Central memory CD4-positive, alpha-beta T cell (primary cell): ENCODE measurements at places on chromosomes 4 and X.

- DNase-seq = no peak
These were observed 106.6 kb downstream of the SHROOM4 start for GRCh38 chrX:50707405-50707804.

- no peak for DNase-seq
These were observed 103.4 kb downstream of the LUZP4 start for GRCh38 chrX:115392871-115393270.

DNA sequence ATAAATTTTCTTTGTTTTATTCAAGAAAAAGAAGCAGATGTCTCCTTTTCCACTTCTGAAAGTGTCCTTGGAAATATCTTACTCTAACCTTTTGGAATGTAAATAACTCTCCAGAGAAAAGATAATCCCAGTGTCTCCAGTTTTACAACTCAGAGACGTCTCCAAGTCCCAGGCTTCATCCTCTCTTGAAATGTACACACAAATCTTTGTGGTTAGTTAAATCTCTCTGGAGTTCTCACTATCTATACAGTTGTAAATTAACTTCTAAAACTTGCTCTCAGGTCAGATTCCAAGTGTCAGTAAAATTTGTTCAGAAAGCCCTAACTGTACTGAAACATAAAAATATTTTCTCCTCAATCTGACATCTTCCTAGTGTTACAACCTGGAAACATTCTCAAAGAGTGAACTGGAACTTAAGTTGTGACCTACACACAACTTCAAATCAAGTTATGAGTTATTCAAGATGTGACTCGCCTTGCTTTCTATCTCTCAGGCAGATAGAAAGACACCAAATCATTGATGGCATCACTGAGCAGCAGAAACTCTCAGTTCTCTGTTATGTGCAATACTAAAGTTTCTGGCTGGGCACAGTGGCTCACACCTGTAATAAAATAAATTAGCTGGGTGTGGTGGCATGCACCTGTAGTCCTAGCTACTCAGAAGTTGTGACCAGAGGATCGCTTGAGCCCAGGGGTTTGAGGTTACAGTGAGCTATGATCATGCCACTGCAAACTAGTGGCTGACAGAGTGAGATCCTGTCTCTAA lies 284.2 kb downstream of the RCHY1 start:
- no peak for DNase-seq

DNA sequence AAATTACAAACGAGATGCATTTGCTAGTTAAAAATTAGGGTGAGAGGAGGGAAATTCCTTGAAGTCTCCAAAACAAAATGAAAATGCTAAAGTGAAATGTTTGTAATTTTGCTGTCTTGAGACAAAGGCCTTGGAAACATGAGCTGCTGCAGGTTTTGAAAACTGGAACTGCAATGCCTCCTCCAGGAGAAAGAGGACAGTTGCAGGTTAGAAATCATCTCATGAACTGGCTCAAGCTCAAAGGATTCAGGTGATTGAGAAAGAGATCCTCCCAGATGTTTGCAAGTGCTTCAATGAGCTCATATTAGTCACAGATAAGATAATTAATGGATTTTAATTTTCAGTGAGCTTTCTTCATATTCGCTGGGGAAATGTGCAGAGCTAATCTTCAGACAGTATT lies 32.4 kb downstream of the SMPX start:
- DNase-seq = no peak

- peak; percentile 41 for DNase-seq
These were observed 37.2 kb upstream of the FAM9C start for GRCh38 chrX:13081395-13082205.

GRCh38 chr4:75512386-75513211 lies 1.6 kb downstream of the RCHY1 start:
- no peak for DNase-seq

DNA sequence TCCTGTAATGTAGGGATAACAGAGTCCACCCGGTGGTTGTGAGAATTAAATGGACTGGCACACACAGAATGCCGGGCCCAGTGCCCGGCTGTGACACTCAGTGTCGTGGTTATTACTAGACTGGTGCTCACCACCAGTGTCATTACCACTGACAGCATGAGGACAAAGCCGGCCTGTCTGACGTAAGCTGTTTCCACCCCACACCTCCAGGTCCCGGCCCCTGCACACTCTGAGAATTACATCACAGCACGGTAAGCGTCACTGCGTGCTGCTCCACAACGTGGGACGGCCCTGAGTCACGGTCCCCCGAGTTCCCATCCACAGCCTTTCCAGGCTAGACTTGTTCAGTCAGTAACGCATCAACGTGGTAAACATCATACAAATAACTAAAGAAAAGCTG lies 22.9 kb downstream of the FAT1 start:
- no peak for DNase-seq

GRCh38 chrX:13007519-13008188 lies 32.7 kb downstream of the TMSB4X start:
- DNase-seq = no peak

- DNase-seq = no peak
These were observed 10.6 kb downstream of the HMX1 start for GRCh38 chr4:8860892-8861575.

- DNase-seq = no peak
These were observed 53.9 kb upstream of the C4orf50 start for GRCh38 chr4:6071959-6072720.

DNA sequence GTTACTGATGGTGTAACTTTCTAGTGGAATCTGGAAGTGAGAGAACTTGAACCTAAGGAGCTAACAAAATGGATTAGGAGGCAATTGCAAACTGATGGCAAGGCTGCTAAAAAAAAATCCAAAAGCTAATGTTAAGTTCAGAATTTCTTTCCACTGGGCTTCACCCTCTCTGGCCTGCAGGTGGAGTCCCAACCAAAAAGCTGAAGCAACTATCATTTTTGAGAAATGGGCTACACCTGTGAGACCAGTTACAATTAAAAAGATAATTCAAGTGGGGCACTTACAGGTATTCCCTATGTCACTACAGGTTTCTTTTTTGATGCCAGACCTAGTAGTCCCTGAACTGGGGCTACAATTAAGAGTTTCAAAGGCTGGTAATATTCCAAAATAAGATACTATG lies 142.1 kb upstream of the FTHL17 start:
- no peak for DNase-seq

- no peak for DNase-seq
These were observed 54.8 kb downstream of the CCDC149 start for GRCh38 chr4:24858026-24858425.

- DNase-seq = no peak
These were observed 128.5 kb upstream of the ARX start for GRCh38 chrX:25144043-25144940.

DNA sequence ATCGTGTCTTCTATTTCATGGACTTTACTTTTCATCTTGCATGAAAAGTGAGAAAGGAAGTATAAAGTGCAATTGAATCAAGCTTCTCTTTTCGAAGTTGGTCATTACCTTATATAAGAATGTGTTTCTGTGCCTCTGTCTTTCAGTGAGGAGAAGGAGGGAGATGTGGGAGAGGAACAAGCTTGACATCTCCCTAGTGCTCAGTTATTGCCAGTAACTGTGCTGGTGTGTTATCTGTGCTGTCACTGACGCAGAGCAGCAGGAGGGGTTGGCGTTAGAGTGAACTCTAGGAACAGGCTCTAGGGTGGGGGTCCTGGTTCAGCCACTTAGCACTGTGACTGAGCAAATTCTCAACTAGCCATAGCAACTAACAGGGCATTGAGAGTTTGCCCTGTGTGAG lies 34.0 kb upstream of the TBC1D9 start:
- DNase-seq = no peak

- DNase-seq = no peak
These were observed 87.7 kb downstream of the FAM53A start for GRCh38 chr4:1596393-1596792.

DNA sequence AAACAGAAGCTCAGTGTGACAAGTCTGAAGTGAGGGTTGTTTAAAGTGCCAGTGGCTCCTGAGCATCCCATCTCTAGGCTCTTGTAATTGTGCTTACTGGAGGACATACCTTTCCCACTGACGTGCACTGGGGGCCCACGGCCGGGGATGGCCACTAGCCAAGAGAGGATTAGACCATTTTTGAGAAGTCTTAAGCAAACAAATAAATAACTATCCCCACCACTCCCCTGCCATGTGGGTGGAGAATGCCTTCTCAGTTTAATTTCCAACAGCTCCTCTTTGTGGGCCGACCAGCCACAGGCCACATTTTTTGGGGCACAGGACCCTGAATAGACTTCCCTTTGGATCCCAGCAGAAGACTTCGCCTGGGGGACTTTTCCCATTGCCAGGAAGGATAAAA lies 125.0 kb upstream of the MSX1 start:
- DNase-seq = no peak

GRCh38 chr4:176313596-176314336 lies 6.0 kb upstream of the SPCS3 start:
- DNase-seq = no peak

DNA sequence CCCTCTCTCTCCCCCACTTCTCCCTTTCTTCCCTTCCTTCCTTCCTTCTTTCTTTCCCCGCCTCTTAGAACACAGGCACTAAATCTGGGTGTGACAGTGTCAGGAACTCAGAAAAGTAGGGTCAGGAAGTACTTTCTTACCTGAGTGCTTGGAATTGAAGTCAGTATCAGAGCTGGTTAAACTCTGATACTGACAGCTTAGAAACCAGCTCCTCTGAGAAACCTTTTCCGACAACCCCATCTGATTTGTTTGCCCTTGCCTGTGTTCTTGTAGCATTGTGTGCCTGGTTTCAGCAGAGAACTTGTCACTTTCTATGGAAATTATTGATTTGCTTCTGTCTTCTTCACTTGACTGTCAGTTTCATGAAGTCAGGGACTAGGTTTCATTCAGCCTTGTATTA lies 113.9 kb downstream of the AASDH start:
- DNase-seq = no peak

DNA sequence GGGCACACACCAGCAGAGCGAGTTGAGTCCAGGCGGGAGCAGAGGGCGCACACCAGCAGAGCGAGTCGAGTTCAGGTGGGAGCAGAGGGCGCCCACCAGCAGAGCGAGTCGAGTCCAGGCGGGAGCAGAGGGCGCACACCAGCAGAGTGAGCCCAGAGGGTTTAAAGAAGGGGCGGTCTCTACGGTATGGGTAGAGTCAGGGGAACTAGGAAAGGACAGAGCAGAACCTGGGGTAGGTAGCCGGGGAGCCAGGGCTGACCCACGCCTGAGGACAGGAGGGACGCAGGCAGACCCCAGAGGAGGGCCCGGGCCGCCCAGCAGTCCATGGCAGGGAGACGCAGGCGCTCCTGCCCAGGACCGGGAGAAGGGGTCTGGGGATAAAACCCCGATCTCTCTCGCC lies 22.0 kb upstream of the ADRA2C start:
- DNase-seq = no peak

DNA sequence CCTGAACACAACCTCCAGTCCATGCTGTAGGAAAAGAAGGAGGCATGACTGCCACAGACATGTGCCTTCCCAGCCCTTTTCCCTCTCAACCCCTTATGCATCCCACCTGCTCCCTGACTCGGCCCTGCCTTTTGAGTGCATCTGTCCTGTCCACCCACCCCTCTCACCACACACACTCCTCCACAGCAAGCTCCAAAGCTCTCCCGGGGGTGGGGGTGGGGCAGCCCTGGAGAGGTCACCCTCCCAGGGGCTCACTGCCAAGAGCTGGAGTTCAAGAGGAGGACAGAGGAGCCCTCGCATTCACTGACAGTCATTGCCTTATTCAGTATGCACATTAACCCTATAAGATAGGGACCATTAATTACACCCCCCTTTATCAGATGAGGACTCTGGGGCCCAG lies 46.6 kb upstream of the MAMLD1 start:
- DNase-seq = no peak

DNA sequence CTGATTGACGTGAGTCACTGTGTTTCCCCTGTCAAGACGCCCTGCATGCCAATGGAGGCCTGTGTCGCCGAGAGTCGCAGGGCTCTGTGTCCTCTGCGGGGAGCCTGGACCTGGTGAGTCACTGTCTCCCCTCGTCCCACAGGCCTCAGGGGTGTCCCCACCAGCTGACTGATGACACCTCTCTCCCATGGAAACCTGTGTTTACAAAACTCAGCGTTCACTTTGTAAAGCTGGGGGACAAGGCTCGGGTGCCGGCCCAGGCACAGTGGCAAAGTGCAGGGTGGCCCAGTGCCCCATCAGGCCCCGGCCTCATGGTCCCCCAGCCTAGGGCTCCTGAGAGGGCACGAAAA lies 21.2 kb upstream of the HGFAC start:
- DNase-seq = no peak

DNA sequence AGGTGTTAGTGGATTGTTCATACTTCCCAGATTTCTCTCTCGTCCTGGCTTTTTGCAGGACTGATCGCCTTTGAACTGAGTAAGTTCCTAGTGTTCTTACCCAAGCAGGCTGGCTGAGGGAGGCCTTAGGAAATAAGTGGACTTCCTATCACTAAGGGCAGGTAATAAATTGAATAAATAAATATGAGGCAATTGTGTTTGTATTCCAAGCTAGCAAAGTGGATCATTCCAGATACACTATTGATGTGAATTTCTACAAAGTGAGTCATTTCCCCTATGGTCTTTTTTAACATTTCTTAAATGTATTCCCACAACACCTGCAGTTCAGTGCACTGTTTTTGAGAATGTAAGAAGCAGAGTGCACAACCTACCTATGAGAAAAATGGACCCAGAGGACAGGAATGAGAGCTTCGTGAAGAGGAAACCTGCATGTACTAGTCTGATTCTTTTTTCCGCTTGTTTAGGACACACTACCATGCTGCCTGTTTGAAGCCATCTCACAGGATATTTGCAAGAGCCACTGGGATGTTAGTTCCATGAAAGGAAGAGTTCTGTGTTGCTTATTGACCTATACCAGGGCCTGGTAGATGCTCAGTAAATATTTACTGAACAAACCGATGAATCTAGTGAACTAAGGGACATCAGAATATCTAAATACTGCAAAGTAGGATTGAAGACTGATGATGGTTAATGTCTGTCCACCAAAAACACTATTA lies 29.0 kb upstream of the SMAD1 start:
- DNase-seq = no peak

DNA sequence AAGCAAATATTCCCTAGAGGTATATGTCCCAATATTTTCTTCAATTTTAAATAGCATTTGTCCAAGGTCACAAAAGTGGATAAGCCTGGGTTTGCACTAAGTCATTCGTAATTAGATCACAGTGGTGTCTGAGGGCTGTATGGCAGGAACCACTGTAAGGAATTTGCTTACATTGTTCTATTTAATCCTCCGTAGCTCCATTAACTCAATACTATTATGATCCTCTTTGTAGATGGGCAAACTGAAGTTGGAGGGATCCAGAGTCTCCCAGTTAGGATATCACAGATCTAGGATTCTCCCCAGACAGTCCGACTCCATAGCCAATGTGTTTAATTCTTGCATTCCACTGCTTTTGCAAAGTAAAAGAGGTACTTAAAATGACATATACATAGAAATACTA lies 242.7 kb upstream of the DCAF8L1 start:
- no peak for DNase-seq

DNA sequence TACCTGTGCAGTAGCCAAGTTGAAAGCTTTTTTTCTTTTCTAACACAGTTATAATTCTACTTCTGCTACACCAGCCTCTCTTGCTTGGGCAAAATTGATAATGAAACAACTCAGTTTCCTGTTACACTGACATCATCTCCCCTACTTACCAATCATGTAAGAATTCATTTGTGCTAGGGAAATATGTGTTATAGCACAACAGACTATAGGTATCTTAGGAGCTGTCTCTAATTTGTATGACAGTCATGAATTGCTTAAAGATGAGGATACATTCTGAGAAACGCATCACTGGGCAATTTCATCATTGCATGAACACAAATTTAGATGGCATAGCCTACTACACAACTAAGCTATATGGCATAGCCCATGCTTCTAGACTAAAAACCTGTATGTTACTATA lies 246.3 kb upstream of the ANKRD50 start:
- no peak for DNase-seq
